ENCODE measurements at places on chromosomes 6 and 20.

- no peak for DNase-seq
Observed at GRCh38 chr20:37463726-37464494, 57.1 kb upstream of the NNAT start.

DNA sequence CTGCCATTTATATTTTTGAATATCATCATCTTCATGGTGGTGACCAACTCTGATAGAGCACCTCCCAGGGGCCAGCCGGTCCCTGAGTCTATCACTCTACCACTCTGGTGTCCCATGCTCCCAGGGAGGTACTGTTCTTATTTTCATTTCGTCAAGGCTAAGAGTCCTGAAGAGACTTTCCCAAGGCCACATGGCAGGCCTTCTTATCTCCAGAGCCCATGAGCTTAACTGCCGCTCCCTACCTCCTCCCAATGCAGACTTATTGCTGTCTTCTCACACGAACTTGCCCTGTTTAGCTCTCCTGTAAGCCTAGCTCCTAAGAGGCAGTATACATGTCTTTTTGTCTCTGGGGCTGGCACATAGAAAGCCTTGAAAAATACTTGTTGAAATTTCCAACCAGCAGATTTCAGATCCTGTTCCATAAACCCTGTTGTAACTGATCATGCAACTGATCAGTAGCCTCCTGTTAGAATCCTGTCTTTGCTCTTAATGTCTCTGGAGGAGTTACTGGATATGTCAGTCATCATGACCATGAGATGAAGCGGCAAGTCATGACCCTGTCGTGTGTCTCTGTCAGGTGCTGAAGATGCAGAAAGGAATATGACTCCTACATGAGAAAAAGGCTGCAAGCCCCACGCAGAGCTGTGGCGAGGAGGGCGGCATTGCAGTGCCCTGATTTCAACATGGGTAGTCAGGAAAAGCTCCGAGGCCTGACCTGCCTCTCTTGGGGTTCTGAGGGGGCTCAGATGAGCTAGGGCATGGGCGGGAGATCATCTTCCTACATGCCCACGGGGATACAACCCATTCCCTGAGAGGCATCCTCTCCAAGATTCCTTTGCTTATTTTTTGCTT, 60.0 kb downstream of the TTI1 start:
- DNase-seq = no peak

GRCh38 chr6:89385156-89385667, 26.9 kb downstream of the RRAGD start:
- peak; percentile 52 for DNase-seq

DNA sequence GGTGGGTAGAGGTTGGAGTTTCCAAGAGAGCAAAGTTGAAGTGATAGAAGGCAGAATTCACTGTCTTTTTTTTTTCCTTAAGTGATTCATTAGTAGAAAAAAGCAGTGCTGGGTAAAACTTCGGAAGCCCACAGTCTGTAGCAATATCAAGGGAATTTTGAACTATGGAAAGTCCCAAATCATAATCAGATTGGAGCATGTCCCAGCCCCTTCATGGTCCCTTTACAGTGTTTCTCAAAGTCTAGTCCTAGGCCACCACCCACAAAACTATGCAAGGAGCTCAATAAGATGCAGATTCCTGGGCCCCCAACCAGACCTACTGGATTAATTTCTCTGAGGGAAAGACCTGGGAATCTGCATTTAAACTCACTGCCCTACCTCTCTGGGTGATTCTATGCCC, 22.6 kb downstream of the NEDD9 start:
- no peak for DNase-seq

GRCh38 chr6:225121-225721, 67.1 kb upstream of the DUSP22 start:
- no peak for DNase-seq

GRCh38 chr20:43751167-43752050, 24.6 kb upstream of the GTSF1L start:
- no peak for DNase-seq

- DNase-seq = no peak
Observed at GRCh38 chr20:35111141-35111888, 18.7 kb upstream of the TRPC4AP start.

- no peak for DNase-seq
Observed at GRCh38 chr6:170003027-170003426, 251.6 kb downstream of the ERMARD start.

- DNase-seq = no peak
Observed at GRCh38 chr6:156848123-156848522, 70.9 kb downstream of the ARID1B start.

GRCh38 chr6:117167520-117168271, 97.7 kb upstream of the VGLL2 start:
- no peak for DNase-seq

GRCh38 chr20:48975955-48976354, 54.4 kb downstream of the ARFGEF2 start:
- DNase-seq = no peak
